Lung (tissue), 17 donors: ENCODE measurements at places on chromosomes 5 and 9. TPM values are rescaled to one million over a fixed set of nuclear protein-coding genes. Genes with fewer than 3 reads are reported as not detected.

GRCh38 chr9:112203536-112203935, 28.4 kb upstream of the SUSD1 start:
- no peaks in the 10 kb centered on the region for H3K27me3 ChIP-seq
- no peak overlapping the region for H3K4me3 ChIP-seq
- H3K36me3 ChIP-seq: peaks cover 4% of the 10 kb centered on the region
- DNase-seq: no peak

GRCh38 chr9:87140605-87141109, 193.4 kb upstream of the GAS1 start:
- no peak overlapping the region for H3K27ac ChIP-seq
- no peaks in the 10 kb centered on the region for H3K27me3 ChIP-seq
- H3K4me3 ChIP-seq: no peak overlapping the region
- peaks cover 4% of the 10 kb centered on the region for H3K4me1 ChIP-seq
- DNase-seq: no peak
- no peaks in the 10 kb centered on the region for H3K36me3 ChIP-seq

Gene SUB1
- 234 TPM for total RNA-seq

- DNase-seq: peak; percentile 70
- H3K27ac ChIP-seq: no peak overlapping the region
- H3K4me1 ChIP-seq: no peaks in the 10 kb centered on the region
- no peaks in the 10 kb centered on the region for H3K36me3 ChIP-seq
- no peak overlapping the region for H3K4me3 ChIP-seq
- H3K27me3 ChIP-seq: no peaks in the 10 kb centered on the region
Observed at GRCh38 chr9:136089697-136090045, 5.4 kb downstream of the NACC2 start.

DNA sequence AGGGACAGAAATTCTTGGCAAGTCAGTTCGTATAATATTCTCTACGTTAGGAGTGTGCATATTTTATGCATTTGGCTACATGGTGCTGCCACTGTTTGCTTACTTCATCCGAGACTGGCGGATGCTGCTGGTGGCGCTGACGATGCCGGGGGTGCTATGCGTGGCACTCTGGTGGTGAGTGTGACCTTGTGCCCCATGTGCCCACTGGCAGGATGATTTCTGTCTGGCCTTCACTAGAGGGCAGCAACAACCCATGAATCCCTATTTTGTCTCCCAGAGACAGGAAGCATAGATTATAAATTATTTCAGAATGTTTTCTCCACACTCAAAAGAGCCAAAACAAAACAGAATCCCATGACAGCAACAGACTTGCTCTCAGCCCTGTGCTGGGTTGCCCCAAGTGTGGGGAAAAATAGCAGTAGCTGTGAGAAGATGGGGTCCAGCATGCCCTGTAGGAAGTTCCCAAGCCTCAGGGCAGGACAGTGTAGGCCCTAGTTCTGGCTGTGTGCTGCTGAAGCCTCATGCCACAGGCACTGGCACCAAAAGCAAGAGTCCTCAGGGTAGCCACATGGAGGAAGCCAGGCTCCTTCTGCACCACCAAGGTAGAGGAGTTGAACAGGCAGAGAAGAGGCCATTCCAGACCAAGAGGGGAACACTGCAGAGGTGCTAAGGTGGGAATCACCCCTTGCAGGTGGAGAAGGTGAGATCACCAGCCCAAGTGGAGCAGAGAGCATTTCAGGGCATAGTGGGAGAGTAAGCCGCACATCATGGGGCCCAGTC, 16.0 kb downstream of the SLC22A5 start:
- no peak overlapping the region for H3K27ac ChIP-seq
- H3K4me1 ChIP-seq: peaks cover 9% of the 10 kb centered on the region
- peak; percentile 81 for DNase-seq
- H3K4me3 ChIP-seq: no peak overlapping the region

DNA sequence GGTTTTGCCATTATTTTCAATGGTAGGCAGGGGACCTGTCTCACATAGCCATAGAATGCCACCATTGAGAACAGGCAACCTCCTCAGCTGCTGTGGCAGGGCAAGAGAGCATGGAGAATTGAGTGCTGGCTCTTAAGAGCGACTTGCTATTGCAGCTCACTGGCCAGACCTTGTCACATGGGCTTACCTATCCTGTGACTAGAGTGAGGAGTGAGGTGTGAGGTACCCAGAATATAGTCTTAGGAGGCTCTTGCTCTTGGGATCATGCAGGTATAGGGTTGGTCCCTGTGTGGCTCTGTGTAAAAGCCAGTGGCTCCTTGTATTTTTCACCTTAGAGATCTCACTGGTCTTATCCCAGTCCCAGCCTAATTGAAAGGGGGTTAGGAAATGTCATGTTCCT, 39.8 kb upstream of the NR3C1 start:
- H3K4me3 ChIP-seq: no peak overlapping the region
- no peaks in the 10 kb centered on the region for H3K27me3 ChIP-seq
- H3K4me1 ChIP-seq: peaks cover 2% of the 10 kb centered on the region
- no peak for DNase-seq
- no peaks in the 10 kb centered on the region for H3K36me3 ChIP-seq
- H3K27ac ChIP-seq: no peak overlapping the region

DNA sequence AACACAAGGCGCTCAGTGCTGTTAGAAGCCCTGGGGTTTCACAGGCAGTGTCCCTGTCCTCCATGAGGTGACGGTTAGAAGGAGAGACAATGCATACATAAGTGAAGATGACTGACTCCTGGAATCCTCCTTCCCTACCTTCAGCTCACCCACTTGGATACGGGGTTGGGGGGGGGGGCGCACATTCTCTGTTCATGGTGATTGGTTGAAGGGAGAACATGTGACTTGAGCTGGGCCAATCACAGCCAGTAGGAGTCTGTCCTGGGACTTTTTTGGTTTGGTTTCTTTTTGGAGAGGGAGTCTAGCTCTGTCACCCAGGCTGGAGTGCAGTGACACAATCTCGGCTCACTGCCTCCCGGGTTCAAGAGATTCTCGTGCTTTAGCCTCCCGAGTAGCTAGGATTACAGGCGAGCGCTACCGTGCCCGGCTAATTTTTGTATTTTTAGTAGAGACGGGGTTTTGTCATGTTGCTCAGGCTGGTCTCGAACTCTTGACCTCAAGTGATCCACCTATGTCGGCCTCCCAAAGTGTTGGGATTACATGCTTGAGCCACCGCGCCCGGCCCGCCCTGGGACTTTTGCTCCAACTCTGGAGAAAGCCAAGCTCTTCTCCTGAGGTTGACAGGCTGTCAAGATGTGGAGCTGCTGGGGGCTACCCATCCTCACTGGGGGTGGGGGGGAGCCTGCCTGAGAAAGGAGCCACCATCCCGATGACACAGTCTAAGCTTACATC, 30.8 kb downstream of the SH3PXD2B start:
- H3K36me3 ChIP-seq: peaks cover 4% of the 10 kb centered on the region
- peak overlapping the region; percentile 15 for H3K27ac ChIP-seq
- no peak for DNase-seq

Gene TRIM36
- total RNA-seq: 6.2 TPM

Gene IFNA2
- not detected for total RNA-seq

- H3K27me3 ChIP-seq: no peaks in the 10 kb centered on the region
- no peaks in the 10 kb centered on the region for H3K36me3 ChIP-seq
- H3K27ac ChIP-seq: no peak overlapping the region
- DNase-seq: no peak
- H3K4me3 ChIP-seq: no peak overlapping the region
Observed at GRCh38 chr5:93874080-93874479, 132.7 kb upstream of the POU5F2 start.

- no peaks in the 10 kb centered on the region for H3K36me3 ChIP-seq
- H3K27me3 ChIP-seq: no peaks in the 10 kb centered on the region
- peaks cover 5% of the 10 kb centered on the region for H3K4me1 ChIP-seq
- no peak overlapping the region for H3K4me3 ChIP-seq
- no peak for DNase-seq
- no peak overlapping the region for H3K27ac ChIP-seq
Observed at GRCh38 chr5:132103969-132104391, 30.4 kb downstream of the CSF2 start.

Gene FREM1
- 2.1 TPM for total RNA-seq

Gene CCL27
- not detected for total RNA-seq

Gene GRIN1
- 0.06 TPM for total RNA-seq

DNA sequence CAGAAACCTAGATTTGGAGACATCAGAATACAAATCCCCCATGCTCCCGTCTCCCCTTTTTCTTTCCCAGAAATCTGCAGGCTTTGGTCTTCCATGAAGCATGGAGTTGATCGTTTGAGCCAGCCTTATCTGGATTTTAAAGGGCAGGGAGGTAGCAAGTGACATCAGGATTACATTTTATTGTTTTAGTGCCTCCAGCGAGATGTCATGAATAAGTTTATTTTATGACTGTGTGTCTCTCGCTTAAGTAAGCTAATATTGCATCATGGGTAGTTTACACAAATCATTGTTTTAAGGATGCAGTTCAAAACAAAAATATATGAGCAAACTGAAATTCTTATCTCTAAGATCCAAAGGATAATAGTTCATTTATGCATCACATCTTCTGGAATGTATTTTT, 50.7 kb upstream of the TNFSF8 start:
- no peaks in the 10 kb centered on the region for H3K36me3 ChIP-seq
- H3K27ac ChIP-seq: no peak overlapping the region
- H3K27me3 ChIP-seq: no peaks in the 10 kb centered on the region
- no peak overlapping the region for H3K4me3 ChIP-seq

Gene IFNA21
- total RNA-seq: not detected

- peaks cover 32% of the 10 kb centered on the region for H3K4me1 ChIP-seq
- peak; percentile 71 for DNase-seq
- peak within 1 kb of the TSS; percentile 94 for H3K27ac ChIP-seq
- H3K36me3 ChIP-seq: no peaks in the 10 kb centered on the region
- no peaks in the 10 kb centered on the region for H3K27me3 ChIP-seq
Observed at GRCh38 chr9:137277329-137278041, at the start of gene TOR4A. Gene TOR4A, plus strand, starts transcription at chr9:137277726. Its CDS starts 964 bp downstream, at chr9:137278690.

DNA sequence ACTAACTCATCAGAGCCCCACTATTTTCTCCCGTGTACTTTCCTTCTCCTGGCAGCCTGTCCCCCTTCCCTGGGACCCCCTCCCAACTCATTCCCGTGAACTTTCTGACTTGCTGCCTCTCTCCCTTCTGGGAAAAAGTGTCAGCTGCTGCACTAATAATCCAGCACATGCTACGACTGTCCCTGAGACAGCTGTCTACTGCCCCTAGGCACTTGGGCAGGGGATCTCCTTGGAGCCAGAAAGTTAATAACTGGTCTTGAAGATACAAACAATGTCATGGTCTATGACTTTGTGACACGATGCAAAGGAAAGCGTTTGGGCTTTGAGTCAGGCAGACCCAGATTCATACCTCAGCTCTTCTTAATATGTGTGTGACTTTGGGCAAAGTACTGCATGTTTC, 10.1 kb upstream of the RNF183 start:
- peaks cover 1% of the 10 kb centered on the region for H3K4me1 ChIP-seq
- no peaks in the 10 kb centered on the region for H3K27me3 ChIP-seq
- H3K27ac ChIP-seq: no peak overlapping the region
- no peaks in the 10 kb centered on the region for H3K36me3 ChIP-seq
- no peak for DNase-seq

- no peaks in the 10 kb centered on the region for H3K27me3 ChIP-seq
- H3K27ac ChIP-seq: no peak overlapping the region
- H3K4me3 ChIP-seq: no peak overlapping the region
Observed at GRCh38 chr9:126472198-126472947, 141.4 kb upstream of the LMX1B start.

GRCh38 chr5:96652769-96653454, 9.3 kb upstream of the CAST start:
- H3K4me1 ChIP-seq: peaks cover 12% of the 10 kb centered on the region
- no peak overlapping the region for H3K27ac ChIP-seq
- H3K27me3 ChIP-seq: no peaks in the 10 kb centered on the region
- H3K4me3 ChIP-seq: no peak overlapping the region

Gene SLC24A2
- total RNA-seq: 0.20 TPM
